ENCODE measurements at places on chromosomes 2 and 18. TPM values are rescaled to one million over a fixed set of nuclear protein-coding genes. Genes with fewer than 3 reads are reported as not detected.

Gene SP5
- total RNA-seq: 0.46 TPM

Gene RETREG2
- total RNA-seq: 36.8 TPM

Gene GDF7
- total RNA-seq: 0.38 TPM

Gene NTSR2
- 0.19 TPM for total RNA-seq

Gene ABCG5
- not detected for total RNA-seq

Gene SIX3
- total RNA-seq: not detected

Gene MALL
- total RNA-seq: 9.9 TPM

Gene FAP
- 0.62 TPM for total RNA-seq

Gene CNOT9
- 17.7 TPM for total RNA-seq

- no peak for DNase-seq
Observed at GRCh38 chr2:99488539-99489062, 1.2 kb downstream of the REV1 start.

GRCh38 chr2:57497489-57498096 is 549.0 kb upstream of the VRK2 start:
- DNase-seq: peak; percentile 27

- DNase-seq: no peak
Observed at GRCh38 chr2:189657867-189658266, 3.4 kb upstream of the ASNSD1 start.

DNA sequence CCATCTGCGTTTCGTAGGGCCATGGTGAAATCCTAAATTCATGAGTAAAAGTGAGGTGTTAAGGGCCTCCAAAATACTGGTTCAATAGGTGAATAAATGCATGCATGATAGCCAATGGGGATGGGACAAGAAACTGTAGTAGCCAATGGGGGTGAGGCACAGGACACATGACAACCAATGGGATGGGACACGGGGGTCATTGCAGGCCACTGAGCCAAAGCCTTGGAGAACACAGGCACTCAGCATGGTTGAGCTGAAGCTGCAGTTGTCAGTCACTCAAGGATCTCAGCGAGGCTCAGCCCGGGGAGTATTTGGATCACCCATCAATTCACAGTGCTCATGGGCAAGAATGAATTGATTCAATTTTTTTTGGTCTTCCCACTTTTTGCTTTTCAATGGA is 156.5 kb downstream of the ACTR3 start:
- DNase-seq: no peak

- no peak for DNase-seq
Observed at GRCh38 chr2:31889044-31889443, 121.8 kb downstream of the MEMO1 start.

GRCh38 chr2:56170504-56170903 is 13.3 kb upstream of the CCDC85A start:
- DNase-seq: no peak

- DNase-seq: no peak
Observed at GRCh38 chr2:132886574-132886973, 216.6 kb upstream of the LYPD1 start.

- DNase-seq: no peak
Observed at GRCh38 chr2:217853301-217853881, 149.4 kb downstream of the TNS1 start.

GRCh38 chr2:35932276-35932963 is 423.2 kb upstream of the CRIM1 start:
- no peak for DNase-seq

GRCh38 chr18:8006979-8007378 is 439.9 kb downstream of the PTPRM start:
- no peak for DNase-seq

DNA sequence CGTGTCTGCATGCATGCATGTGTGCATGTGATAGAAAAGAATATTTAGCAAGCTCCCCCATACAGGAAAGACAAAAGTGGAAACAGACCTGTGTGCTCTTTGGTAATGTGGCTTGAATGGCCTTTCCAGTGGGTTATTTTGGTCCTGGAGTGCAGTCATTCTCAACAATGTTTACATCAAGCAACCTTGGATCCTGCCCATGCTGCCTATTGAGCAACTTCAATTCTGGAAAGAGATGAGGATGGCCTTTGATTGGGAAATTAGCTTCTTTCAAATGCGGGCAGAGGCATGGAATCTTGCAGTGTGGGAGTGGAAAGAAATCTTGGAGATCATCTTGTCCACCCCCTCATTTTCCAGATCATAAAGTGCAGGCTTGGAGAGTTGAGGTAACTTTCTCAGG is 87.2 kb upstream of the SMAD2 start:
- DNase-seq: no peak

DNA sequence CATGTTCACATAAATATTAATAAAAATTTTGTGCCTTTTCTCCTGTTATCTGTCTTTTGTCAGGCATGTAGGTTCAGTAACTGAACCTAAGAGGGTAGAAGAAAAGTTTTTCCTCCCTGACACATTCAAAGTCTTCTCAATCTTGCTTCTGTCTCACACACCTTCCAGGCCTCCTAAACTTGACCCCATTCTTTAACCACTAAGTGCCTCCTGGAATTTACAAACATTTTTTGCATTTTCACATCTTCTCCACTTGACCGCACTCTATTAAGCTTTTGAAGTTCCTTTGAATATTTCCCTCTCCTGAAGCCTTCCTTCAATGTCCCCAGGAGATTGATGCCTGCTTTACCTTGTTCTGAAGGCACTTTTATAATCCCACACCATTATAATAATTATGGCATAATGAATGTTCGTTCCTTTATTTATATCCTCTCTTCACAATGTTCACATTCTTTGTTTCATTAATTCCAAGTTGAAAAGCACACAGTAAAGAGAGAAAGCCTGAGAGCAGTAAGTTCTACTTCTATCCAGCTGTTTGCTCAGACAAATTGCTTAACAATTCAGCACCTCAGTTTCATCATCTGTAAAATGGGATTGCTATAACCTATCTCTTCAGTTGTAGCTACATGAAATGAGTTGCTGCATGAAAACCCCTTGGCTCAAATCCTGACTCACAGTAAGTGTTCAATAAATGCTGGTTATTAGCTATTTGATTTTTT is 184.8 kb upstream of the KLHL29 start:
- DNase-seq: no peak

DNA sequence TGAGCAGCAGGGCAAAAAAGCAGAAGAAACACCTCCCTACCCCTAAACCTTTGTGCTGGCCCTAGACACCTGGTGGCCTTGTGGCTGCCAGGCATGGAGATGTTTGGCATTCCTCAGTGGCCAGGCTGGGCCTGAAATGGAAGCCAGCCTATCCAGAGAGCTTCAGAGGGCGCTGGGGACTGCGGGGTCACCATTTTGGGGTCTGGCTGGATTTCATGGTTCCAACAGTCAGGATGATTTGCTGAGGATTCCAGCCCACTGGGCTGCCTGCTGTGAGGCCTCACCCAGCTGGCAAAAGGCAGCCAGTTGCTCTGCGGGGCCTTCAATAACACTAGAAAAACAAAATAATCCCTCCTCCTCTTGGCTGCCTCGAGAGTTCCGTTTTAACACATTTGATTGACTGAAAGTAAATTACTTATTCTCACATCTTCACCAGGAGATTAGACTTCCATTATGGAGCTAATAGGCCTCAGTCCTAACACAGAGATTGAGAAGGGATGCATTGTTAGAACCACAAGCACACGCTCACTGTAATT is 154.1 kb downstream of the EN1 start:
- DNase-seq: no peak

DNA sequence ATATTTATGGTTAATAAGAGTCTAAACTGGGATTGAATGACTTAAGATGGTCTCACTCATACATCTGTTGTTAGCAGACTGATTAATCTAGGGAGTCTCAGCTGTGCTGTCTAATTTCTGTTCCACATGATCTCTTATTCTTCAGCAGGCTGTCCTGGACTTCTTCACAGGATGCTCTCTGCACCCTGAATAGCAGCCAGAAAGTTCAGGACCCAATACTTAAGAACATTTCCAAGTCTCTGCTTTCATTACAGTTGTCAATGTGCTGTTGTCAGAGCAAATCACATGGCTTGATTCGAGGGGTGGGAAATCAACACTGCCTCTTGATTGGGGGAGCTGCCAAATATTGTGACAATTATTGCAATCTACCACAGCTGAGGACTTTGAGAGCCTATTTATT is 627.1 kb upstream of the SLC8A1 start:
- DNase-seq: no peak

DNA sequence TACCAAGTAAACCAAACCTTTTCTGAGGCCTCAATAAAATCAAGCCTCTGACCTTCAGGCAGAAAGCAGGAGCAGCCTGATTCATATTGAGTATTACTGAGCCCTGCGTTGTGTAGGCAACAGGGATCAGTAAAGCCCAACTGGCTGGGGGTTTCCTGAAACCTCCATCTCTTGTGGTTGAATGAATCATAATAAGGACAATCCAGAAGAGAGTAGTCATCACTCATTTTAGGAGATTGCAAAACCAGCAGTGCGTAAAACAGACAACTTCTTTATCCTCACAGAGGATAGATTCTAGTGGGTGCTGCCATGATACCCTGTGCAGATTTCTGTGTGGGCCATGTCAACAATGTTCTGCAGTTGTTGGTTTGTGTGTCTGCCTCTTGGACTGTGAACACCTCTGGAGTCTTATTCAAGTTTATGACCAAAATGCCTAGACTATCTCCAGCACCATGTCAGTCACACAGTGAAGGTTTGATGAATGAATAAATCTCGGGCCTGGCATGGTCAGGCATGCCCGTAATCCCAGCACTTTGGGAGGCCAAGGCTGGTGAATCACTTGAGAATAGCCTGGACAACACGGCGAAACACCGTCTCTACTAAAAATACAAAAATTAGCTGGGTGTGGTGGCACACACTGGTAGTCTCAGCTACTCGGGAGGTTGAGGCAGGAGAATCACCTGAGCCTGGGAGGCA is 51.8 kb upstream of the RAB27B start:
- DNase-seq: no peak

DNA sequence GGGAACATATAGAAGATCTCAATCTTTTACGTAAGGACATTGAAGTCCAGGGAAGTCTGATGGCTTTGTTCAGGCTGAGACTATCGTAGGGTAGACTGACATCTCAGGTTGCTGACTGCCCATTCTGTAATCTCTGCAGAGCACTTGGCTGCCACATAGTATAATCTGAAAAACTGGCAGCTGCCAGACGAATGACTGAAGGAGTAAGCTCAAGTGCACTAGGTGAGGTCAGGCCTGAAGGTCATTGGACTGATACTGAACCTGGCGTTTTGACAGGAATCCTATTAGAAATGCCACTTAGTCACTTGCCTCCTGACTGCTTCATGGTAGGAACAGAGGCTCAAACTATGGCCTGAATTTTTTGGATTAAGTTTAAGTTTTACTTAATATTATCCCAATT is 23.5 kb downstream of the GPD2 start:
- DNase-seq: no peak

GRCh38 chr2:121505005-121505404 is 25.7 kb upstream of the RNU4ATAC start:
- no peak for DNase-seq

GRCh38 chr2:43169987-43170386 is 56.4 kb downstream of the ZFP36L2 start:
- DNase-seq: peak; percentile 61

DNA sequence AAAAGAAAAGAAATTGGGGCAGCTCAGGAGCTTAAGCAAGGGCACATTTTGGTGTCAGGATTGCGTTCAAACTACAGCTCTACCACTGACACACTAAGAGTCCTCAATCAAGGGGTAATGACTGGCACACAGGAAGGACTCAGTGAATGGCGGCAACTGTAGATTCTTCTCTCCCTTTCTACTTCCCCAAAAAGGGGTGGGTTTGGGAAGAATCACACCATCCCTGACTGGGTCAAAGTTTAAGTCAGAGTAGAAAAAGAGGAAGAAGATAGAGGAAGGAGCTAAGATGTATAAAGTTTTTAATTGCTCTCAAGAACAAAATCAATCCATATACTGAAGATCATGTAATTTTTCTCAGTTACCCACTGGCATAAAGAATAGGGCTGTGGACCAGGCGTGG is 2.6 kb downstream of the NLRC4 start:
- no peak for DNase-seq

- DNase-seq: no peak
Observed at GRCh38 chr2:52342458-52342857, 1310.5 kb upstream of the NRXN1 start.

- DNase-seq: no peak
Observed at GRCh38 chr18:68394705-68395104, 320.2 kb downstream of the TMX3 start.

DNA sequence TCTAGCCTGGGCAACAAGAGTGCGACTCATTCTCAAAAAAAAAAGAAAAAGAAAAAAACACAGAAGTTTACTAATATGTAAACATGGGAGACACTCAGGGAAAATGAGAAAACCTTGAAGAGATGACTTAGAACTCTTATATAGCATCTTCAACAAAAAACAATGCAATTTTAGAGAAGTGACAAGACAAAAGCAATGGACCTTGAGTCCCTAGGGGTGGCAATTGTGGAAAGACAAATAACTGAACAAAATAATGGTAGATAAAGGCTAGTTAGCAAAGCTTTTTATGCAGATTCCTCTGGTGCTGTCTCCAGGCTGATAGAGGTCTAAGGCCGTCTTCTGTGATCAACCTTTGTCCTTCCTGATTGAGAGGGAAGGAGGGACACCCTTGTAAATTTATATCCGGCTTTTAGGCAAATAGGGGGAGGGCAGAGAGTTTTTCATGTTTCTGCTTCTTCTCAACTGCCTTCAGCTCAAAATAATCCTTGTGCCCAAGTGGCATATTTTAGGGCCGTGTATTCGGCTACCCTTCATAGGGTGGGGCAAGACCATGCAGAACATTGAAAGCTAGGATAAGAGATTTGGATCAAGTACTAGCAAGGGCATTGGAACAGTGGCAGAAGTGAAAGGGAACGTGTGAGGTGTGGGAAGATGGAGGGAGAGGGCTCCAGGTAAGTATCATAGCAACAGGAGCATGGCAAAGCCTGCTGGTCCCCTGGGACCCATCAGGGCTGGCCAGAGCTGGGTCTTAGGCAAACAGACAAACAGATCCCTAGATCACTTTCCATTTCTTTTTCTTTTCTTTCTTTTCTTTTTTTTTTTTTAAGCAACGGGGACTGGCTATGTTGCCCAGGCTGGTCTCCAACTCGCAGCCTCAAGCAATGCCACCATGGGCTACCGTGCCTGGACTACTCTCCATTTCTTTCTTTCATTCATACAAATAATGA is 116.2 kb upstream of the STPG4 start:
- no peak for DNase-seq

GRCh38 chr2:216033403-216033802 is 20.1 kb upstream of the MREG start:
- no peak for DNase-seq

- no peak for DNase-seq
Observed at GRCh38 chr2:74235041-74235440, 36.6 kb downstream of the MTHFD2 start.

DNA sequence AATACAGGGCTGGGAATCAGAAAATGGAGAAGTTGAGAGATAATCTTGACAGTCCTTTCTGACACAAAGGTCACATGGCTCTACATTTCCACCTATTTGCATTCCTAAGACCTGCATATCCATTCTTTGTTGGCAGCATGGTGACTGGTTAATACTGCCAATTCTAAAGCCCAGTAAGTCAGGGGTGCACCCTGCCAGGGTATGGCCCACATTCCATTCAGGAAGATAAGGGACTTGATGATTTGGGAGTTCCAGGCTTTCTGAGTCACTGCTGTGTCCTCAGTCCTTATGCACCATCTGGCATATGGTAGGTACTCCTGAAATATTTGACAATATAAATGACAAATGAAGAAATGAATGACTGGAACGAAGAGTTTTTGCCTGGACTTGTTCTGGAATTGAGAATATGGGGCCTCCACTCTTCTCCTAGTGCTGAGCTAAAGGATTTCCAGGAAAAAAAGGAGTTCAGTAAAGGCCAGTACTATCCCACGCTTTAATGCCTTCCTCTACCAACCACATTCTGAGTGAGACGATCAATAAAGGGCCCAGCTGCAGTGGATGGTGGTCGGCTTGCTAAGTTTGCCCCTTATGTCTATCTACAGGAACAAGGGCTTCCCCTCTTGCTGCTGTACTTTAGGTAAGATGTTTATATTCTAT is 31.7 kb upstream of the EIF2AK3 start:
- no peak for DNase-seq

Data from Right ventricle myocardium superior (tissue), 1 donor.